ENCODE measurements at places on chromosomes 2 and 18. TPM values are rescaled to one million over a fixed set of nuclear protein-coding genes. Genes with fewer than 3 reads are reported as not detected.

DNA sequence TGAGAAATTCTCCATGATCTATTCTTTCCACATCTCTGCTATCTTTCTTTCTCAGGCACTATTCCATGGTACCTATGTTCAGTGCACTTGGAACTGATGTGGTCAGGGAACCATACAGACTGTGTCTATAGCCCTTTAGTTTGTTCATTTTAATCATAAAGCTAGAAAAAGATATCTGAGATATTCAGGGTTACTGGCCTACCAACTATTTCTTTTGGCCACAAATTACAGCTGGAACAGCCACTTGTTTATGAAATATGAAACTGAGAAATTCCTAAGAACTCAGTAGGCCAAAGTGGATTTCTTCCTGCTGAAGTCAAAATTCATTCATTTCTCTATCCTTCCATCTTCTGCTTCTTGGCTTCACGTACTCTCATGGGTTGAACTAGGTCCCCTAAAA is 22.8 kb upstream of the LYPD1 start:
- DNase-seq: no peak

DNA sequence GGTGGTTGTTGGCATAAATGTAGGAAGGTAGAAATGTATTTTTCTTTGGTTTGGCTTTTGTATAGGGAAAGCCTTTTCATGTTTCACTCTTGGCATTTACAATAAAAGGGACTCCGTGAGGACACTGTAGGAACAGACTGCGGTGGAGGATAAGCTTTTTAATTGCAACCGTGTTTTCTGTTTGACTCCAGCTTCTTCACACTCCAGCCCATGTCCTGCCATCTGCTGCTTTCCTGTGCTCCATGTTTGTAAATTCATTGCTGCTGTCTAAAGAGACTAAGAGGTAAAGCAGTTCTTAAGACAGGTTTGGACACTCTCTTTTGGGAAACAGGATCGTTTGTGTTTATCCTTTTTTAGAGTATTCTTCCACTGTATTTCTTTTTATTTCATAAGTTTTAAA is 33.3 kb downstream of the WDR75 start:
- DNase-seq: no peak

DNA sequence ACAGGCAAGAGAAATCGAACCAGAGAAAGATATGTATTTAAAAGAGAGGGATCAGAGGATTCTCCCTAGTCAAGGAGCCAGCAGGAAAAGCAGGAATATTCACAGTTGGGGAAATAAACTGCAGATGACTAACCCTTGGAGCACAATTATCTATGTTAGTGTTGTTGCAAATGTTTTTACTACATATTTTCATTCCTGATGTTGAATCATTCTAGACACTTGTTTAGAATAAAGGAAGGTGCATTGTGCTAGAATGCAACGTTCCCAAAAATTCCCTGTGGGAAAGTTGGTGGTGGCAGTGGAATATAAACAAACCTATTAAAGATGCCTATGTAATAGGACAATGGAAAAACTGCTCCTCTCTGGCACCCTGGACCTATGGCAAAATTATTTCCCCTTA is 63.3 kb downstream of the DTNA start:
- no peak for DNase-seq

- DNase-seq: no peak
Measured at GRCh38 chr2:208311321-208311720, 45.3 kb downstream of the PIKFYVE start.

Gene COL5A2
- 12.9 TPM for total RNA-seq

Data from Peyer's patch (tissue), 4 donors.